Left hindlimb (tissue), 1 donor: ENCODE measurements at places on chromosomes 12 and 14.

GRCh38 chr12:107493666-107494065, 191.9 kb upstream of the PWP1 start:
- no peak for DNase-seq

GRCh38 chr14:99244941-99245563, 26.9 kb downstream of the BCL11B start:
- no peak for DNase-seq

GRCh38 chr12:56154246-56154771, 1.9 kb downstream of the MYL6B start:
- DNase-seq, result no peak

GRCh38 chr12:56616244-56616643, 13.9 kb downstream of the BAZ2A start:
- no peak for DNase-seq

GRCh38 chr12:116133636-116134214, 143.8 kb downstream of the MED13L start:
- DNase-seq, result no peak

DNA sequence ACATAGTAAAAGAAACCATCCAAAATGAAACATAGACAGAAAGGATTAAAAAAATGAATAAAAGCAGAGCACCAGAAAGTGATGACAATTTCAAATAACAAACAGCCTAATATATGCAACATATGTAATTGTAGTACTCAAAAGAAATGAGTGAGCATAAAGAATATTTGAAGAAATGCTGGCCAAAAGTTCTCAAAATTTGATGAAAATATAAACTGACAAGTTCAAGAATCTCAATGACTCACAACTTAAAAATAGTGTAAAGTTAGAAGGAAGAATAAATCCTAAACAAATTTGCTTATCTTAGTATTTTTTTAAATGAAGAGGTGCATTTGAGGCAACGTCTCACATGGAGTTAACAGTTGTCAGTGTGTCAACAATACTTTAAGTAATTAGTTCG, 498.9 kb downstream of the SLC6A15 start:
- no peak for DNase-seq

GRCh38 chr14:67572608-67573007, 27.5 kb downstream of the PIGH start:
- DNase-seq, result no peak

DNA sequence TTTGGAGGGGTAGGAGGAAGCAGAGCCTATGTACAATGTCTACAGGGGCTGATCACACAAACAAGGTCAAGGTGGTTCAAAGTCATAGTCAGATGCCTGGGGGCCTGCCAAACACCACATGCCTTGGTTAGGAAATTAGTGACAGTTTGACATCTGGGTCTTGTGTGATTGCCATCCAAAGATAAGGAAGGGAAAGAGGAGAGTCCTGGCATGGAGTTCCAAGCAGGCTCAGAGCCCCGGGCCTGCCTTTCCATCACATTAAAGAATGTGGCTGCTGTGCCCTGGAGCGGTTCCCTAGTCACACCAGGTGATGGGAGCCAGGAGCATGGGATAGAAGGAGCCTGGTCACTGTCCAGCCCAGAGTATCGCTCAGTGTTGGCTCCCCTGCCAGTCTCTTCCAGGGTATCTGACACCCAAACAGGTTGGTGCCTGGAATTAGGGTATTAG, 53.6 kb upstream of the BCL2L14 start:
- DNase-seq, result no peak

- DNase-seq, result peak; percentile 95
Observed at GRCh38 chr12:4269279-4269991, 4.1 kb upstream of the CCND2 start.

DNA sequence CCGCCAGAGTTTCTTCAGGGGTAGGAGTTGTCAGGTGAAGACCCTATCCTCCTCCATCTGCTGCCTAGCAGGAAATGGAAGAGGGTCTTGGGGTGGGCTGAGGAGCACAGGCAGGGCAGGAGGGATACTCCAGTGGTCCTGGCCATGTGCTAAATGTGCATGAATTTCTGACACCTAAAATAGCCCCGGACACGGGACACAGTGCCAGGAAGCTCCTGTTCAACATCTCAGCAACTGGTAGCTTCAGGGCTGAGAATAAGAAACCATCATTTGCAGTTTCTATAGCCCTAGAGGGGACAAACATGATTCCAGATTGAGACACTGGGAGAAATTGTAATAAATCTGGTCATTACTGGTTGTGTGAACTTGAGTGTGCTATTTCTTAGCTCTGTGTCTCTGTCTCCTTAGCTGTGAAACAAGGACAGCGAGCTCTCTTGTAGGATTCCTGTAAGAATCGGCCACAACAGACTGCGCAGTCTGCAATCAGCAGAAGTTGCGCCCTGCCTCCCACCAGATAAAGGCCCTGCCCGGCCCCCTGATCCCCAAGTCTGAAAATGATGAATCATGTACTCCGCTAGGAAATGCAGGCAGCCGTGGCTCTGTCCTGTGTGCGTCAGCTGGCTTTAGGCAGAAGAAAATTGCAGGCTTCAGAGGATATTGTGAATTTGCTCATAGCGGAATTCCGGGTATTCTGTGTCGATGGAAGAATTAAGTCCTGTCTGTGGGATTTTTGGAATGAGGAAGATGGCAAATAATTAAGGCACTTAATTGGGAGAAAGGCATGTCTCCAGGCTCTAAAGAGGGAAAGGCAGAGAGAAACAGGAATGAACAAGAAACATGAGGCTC, 35.2 kb upstream of the MEG3 start:
- DNase-seq, result peak; percentile 52

DNA sequence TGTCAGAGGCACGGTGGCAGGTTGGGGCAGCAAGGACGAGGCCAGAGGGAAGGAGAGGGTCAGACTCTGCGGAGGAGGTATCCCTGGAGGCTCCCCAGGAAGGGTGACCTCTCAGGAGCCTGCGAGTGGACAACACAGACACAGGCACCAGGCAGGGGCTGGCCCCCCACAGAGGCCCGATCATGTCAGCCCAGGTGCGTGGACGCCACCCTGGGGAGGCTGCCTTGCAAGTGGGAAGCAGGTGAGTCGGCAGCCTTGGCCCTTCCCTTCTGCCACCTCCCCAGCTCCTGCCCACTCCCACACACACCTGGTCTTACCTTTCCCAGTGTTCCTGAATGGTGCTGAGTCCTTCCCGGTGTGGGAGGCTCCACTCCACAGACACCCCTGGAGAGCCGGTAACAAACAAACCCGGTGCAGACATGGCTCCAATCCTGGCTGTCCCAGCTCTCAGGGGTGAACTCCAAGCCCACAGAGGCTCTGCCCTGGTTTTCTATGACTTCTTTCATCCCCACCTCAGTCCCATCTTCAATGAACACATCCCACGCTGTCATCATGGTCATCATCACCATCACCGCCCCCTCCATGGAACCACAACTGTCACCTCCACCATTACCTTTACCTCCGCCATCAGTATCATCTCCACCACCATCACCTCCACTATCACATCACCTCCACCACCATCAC, 5.2 kb downstream of the ZBTB42 start:
- peak; percentile 32 for DNase-seq

GRCh38 chr14:46256381-46256780, 395.2 kb downstream of the RPL10L start:
- DNase-seq, result no peak

- DNase-seq, result no peak
Observed at GRCh38 chr12:38291160-38291559, 25.4 kb upstream of the ALG10B start.

DNA sequence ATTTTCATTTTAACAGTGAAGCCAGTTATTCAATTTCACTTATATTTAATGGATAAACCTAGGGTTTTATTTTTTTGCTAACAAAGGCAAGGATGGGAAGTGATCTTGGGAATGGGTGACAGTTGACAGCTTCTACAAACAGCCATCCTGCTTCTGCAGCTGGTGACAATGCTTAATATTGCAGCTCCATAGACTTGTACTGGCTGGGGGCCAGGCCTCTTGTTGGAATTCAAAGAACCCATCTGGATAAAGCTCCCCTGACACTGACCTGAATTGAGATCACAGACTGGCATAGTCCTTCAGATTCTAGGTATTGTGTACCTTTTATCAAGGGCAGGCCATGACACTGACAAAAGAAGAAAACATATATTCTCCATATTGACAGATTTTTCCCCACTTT, 664.6 kb upstream of the FOXG1 start:
- peak; percentile 20 for DNase-seq

- no peak for DNase-seq
Observed at GRCh38 chr12:41903014-41903708, 241.5 kb downstream of the GXYLT1 start.

DNA sequence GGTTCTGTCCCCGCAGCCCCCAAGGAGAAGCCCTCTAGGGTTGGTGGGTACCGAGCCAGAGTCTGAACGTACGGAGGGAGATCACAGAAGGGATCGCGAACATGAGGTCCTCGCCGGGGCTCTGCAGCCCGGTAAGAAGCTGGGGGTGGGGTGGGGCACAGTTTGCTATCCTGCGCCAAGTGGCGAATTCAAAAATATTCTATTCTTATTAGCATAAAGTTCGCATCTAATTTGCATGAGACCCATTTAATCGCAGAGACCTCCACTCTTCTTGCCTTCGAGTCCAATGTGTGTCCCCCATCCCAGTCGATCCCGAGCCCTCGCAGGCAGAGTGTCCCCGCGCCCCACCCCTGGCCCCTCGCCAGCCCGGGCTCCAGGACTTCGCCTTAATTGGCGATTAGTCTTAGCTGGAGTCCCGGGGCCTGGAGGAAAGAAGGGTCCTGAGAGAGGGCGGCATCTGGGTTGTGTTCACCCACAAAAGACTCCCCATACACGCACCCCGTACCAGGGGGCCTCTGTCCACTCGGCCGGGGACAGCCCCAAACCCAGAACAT, 604 bp upstream of the ARHGEF25 start:
- DNase-seq, result peak; percentile 77

DNA sequence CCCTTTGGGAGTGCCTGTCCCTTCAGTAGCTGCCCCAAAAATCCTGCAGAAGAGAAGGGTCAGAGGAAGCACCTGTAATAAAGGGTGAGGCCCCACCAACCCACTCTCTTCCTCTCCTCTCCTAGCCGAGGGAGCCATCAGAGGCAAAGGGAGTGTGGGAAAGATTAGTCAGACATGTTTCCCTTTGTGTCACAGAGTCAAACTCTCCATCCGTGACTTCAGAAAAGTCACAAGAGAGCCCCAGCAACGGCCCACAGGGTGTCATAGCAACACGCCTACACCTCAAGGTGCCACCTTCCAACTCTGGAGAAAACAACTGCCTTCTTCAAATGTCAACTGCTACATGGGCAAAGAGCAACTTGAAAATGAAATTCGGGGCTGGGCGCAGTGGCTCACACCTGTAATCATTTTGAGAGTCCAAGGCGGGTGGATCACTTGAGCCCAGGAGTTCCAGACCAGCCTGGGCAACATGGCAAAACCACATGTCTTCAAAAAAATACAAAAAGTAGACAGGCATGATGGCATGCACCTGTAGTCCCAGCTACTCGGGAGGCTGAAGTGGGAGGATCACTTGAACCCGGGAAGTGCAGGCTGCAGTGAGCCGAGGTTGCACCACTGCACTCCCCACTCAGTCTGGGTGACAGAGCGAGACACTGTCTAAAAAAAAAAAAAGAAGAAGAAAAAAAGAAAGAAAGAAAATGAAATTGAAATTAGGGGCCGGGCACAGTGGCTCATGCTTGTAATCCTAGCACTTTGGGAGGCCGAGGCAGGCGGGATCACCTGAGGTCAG, 17.7 kb upstream of the CD27 start:
- DNase-seq, result no peak

DNA sequence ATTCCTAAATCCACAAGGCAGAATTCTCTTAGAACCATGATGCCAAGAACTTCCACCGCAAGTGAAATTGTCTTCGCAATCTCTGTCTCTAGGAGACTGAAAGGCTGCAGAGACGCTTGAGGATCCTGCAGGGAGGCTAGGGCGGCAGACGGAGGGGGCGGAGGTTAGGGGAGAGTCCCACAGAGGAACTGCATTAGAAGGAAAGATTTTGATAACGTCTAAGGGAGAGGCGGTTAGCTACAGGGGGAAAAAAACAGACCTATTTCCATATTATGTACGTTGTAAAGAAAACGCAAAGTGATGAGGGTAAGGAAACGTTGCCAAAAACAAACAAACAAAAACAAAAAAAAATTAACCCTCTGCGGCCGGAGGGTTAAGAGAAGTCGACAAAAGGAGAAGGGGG, 595 bp downstream of the KLHL28 start:
- peak; percentile 66 for DNase-seq

- DNase-seq, result peak; percentile 47
Observed at GRCh38 chr12:49233842-49234526, 30.9 kb upstream of the TUBA1C start.

DNA sequence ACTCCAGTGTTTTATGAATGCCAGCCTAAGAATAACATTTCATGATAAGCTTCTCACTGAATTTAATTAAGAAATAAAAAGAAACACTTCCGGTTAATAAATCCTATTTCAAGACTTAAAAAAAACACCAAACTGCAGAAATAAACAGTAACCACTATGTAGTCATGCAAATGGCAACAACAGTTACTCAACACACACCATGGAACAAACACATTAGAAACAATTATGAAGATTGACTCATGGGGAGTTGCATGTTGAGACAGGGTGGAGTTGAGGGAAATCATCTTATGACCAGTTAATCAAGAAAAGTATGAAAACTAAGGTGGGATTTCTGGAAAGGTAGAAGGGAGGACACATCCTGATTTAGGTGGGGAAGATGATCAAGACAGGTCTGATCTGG, 52.7 kb downstream of the PLBD1 start:
- no peak for DNase-seq

DNA sequence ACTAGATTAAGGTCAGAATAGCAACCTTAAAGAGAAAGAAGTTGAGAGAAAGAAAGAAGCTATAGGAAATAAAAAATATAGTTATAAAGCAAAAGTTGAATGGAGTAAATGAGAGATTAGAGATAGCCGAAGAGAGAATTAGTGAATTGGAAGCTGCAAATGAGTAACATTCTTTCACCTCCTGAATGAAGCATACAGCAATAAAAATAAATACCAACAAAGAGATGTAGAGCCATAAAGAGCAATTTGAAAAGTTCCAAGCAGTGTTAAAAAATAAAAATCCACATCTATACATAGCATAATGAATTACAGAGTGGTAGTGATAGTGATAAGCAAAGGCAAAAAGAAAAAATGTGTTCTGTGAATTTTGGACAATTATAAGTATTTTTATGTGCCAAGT, 177.9 kb downstream of the VRK1 start:
- no peak for DNase-seq

GRCh38 chr14:34120185-34120977, 169.5 kb upstream of the EGLN3 start:
- DNase-seq, result no peak

GRCh38 chr12:96876966-96877365, 30.1 kb upstream of the NEDD1 start:
- no peak for DNase-seq

- no peak for DNase-seq
Observed at GRCh38 chr14:91920526-91920925, 27.0 kb downstream of the FBLN5 start.
